ENCODE measurements at places on chromosomes 2 and 18.

- DNase-seq, result no peak
Observed at GRCh38 chr18:49648326-49648725, 86.5 kb downstream of the LIPG start.

- no peak for DNase-seq
Observed at GRCh38 chr2:233966388-233966787, 49.2 kb downstream of the TRPM8 start.

DNA sequence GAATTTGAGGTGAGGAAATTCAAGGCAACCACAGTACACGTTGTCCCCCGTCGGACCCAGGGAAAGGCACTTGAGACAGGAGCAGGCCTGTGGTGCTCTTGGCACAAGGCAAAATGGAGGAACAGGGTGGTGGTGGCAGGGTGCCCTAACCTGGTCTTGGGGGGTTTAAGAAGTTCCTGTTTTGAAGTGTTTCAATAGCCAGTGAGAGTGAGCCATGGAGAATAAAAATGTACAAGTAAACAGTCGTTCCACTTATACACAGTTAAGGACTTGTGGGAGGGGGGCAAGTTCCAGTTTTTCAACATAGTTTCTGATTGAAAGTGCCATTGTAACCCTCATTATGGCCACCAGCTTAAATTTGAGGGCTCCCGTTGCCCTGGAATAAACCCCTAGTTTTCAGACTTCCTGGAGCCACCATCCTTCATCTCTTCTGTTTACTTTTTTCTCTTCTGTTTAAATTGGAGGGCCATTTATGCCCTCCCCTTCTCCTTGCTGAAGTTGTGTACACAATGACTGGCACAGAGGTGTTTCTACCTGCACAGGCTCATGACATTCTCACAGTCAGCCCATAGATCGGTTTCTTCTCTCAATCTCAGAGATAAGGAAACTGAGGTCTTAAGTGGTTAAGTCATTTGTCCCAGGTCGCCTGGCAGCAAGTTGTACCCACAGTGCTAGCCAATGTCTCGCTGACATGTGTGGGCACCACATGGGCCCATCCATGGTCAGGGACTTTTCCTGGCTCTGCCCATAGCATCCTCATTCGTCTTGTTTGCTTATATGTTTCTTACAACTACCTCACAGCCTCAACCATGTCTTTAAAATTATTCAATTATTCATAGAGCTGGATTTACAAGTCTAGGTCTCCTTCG, 66.0 kb upstream of the ST3GAL5 start:
- no peak for DNase-seq

- no peak for DNase-seq
Observed at GRCh38 chr2:3778851-3779495, 75.6 kb downstream of the DCDC2C start.

- no peak for DNase-seq
Observed at GRCh38 chr2:10655499-10656225, 34.1 kb downstream of the NOL10 start.

DNA sequence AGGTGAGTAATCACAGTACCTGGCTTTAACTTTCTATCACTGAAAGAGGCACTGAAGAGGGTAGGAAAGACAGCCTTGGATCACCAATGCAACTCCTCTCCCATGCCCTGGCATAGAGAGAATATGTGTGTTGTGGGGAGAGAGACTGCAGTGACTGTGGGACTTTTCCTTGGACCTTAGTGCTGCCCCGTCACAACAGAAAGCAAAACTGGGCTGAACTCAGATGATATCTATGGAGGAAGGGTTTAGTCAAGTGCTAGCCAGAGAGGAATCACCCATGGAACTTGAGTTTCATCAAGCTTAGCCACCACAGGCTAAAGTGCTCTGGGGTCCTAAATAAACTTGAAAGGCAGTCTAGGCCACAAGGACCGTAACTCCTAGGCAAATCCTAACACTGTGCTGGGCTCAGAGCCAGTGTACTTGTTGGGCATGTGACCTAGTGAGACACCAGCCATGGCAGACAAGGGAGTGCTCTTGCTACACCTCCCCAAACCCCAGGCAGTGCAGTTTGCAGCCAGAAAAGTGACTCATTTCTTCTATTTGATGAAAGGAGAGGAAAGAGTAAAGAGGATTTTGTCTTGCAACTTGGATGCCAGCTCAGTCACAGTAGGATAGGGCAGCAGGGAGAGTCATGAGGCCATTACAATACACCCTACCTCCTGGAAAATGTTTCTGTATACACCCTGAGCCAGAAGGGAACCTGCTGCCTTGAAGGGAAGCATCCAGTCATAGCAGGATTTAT, 105.8 kb upstream of the SPOPL start:
- peak; percentile 64 for DNase-seq

GRCh38 chr2:112791019-112791418, 6.7 kb upstream of the IL1A start:
- no peak for DNase-seq

GRCh38 chr18:8803063-8803795, 97.9 kb downstream of the MTCL1 start:
- DNase-seq, result no peak

- DNase-seq, result no peak
Observed at GRCh38 chr18:38895560-38895959, 1330.0 kb upstream of the CELF4 start.
